Fibroblast of skin of left biceps (primary cell): ENCODE measurements at places on chromosomes 5 and 9.

DNA sequence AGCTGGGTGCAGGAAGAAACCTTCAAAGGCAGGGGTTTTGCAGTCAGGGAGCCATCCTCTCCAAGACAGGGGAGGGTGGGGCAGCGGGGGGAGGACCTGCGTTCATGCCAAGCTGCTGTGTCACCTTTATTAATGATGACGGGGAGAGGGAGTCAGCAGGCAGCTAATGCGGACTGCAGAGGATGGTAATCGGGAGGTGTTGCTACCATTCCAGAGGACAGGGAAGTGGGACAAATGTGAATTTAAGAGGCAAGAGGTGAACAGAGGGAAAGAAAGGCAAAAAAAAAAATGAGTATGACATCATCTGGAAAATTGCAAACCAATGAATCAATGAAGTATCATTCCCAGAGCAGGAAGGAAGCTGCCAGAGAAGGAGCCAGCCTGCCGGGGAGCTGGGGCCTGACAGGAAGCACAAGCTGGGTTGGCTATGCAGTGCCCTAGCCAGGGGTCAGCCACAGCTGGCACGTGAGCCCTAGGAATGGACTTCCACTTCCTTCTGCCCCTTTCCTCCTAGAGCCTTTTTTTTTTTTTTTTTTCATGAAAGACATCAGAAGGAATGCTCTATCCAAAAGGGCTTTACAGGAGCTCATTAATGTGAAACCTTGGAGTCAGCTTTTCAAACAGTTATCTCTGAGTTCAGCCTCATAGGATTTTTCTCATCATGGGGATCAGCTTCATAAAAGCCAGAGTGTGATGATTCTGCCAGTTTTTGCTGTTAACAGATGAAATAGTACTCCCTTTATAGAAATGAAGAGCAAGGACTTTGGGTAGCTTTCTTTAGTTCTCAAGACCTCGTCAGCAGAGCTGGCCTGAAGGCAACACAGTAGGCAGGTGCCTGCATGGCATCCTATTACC, 9.2 kb downstream of the INSYN2B start:
- peak; percentile 39 for DNase-seq

DNA sequence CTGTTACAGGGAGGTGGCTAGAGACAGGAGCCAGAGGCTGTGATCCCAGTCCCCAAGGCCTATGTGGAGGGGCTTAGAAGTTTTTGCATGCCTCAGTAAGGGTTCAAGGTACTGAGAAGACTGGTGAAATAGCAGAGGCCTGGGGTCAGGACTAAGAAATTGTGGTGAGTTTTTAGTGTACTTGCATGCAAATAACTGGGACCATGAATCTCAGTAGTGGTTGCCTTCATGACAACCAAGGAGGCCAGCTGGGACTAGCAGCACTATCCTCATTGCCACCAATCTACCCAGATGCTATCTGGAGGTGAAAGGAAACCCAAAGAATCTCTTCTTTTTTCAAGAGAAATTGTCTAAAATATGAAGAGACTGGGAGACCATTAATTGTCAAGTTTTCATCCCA, 395.1 kb downstream of the CETN3 start:
- no peak for DNase-seq

DNA sequence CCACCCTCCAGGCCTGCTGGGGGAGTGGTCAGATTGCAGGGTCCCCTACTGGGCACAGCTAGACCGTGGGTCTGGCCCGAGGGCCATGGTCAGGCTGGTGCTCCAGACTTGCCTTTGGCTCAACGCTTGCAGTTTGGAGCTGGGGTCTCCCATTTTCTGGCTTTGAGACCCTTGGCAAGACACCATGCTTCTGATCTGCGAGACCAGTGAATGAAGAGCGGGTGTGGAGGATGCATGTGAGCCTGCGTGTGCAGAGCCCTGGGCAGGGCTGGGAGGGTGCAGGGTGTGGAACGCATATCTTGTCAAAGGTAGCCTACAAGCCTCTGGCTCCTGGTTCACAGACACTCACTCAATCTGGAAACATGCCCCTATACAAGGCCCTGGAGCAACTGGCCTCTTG, 6.1 kb upstream of the MRNIP start:
- DNase-seq = no peak

DNA sequence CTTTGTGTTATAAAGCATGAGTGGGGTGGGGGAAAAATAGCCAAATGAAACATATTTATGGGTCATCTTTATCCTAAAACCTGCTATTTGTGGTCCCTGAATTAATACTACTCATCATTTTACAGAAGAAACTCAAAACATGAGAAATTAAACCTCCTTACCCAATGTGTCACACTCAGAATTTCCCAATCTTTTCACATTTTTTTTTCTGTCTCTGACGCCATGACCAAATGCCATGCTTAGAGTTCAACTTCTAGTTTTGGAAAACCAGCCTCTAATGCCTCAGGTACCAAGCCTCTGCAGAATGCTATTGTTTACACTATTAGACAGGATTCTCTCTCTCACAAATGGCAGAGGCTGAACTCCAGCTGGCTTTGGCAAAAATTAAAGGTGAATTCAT, 505.5 kb upstream of the WWC1 start:
- no peak for DNase-seq

- no peak for DNase-seq
Observed at GRCh38 chr5:35229076-35230037, 930 bp downstream of the PRLR start.

DNA sequence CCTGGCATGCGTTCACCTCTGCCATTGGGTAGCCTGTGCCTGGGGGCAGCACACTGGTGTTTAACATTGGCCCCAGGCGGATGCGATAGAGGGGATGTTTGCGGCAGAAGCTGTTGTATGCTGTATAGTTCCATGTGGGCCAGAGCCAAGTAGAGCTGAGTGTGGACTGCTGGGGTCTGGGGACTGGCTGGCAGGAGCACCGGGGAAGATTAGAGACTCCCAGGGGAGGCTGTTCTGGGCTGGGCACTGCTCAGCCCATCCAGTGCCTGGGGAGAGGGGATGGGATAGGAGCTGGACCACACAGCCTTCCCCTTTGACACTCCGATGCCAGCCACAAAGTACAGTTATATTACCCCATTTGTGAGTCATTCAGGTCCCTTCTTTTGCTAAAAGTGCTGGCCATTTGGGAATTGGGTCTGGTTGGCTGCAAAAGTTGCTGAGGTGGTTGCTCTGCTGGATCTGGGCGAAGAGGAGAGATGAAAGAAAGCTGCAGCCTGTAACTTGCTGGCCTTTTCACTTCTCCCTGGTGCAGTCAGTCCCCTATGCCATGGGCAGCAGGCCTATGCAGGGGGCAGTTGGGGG, 73.8 kb downstream of the RGS3 start:
- DNase-seq = no peak

GRCh38 chr5:93599399-93600120, 16.5 kb downstream of the NR2F1 start:
- no peak for DNase-seq

GRCh38 chr5:166781737-166782136, 1509.7 kb upstream of the WWC1 start:
- no peak for DNase-seq

DNA sequence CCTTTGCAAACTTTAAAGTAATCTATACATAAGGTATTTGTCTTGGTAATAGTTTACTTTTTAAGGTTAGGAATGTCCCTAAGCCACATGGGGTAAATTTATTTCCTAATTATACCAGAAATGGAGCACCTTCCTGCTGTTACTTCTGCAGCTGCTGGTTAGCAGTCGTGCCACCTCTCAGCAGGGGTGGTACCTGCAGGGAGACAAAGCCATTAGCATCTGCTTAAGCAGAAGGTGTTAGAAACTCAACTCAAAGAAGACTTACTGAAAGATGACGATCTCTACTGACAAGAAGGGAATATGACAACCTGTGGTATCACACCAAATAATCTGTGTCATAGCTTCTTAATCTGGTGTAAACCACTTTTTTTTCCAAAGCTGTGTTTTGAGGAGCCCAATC, 173.7 kb downstream of the BRINP1 start:
- DNase-seq = no peak

- DNase-seq = no peak
Observed at GRCh38 chr9:70519912-70520724, 105.7 kb upstream of the KLF9 start.

GRCh38 chr9:5425006-5425628, 12.6 kb downstream of the PLGRKT start:
- no peak for DNase-seq

GRCh38 chr9:22009506-22009867, 382 bp upstream of the CDKN2B start:
- no peak for DNase-seq

GRCh38 chr5:430214-430925, 12.6 kb upstream of the EXOC3 start:
- no peak for DNase-seq

DNA sequence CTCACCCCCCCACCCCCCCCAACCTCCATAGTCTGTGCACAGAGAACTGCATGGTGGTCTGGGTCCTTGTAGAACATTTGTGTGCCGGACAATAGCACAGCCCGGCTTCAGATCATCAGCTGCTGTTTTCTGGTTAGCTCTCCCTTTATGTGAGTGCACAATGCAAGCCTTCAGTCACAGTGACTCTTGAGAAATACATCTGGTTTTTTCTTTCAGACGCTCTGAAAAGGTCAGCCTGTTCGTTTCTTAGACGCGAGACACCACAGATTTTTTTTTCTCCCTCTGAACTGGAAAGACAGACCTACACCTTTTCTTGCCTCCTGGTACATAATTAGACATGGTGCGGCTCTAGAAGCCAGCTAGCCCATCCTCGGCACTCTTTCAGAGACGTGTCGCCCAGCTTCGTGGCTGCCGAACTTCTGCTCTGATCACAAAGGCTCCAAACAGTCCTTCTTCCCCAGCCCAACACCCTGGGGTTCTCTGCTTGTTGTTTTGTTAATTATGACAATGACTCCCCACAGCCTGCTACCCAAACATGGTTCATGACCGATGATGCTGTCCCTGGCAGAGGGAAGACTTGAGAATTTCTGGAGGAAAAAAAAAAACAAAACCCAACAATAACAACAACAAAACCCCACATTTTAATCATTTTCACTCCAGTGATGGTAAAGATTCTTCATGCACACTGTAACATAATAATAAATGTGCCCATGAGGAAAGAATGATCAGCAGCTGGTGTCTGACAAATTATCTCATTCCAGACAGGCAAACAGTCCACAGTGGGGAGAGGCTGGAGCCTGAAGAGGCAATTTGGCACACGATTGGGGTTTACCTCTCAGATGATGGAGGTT, 241.4 kb upstream of the ZNF462 start:
- DNase-seq = no peak

DNA sequence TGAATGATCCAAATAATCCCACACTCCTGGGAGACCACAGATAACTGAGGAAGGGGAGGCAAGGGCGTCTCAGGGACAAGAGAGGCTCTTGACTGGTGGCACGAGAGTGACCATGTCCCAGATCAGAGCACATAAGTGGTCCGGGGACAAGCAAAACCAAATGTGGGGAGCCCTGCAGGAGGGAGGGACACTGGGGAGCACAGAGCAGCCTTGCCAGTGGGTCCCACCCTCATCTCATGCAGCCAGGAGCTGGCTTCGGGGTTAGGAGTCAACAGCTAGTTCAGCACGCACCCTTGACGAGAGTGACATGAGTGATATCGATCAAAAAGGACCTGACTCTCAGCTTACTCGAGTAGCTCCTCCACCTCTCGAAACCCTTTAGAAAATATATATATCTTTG, 16.5 kb upstream of the UBE2QL1 start:
- DNase-seq = no peak

GRCh38 chr9:93709600-93710369, 133.4 kb downstream of the PHF2 start:
- DNase-seq = no peak
